ENCODE measurements at places on chromosomes 2 and 18.

- DNase-seq = no peak
Observed at GRCh38 chr2:156464106-156464505, 27.9 kb downstream of the GPD2 start.

DNA sequence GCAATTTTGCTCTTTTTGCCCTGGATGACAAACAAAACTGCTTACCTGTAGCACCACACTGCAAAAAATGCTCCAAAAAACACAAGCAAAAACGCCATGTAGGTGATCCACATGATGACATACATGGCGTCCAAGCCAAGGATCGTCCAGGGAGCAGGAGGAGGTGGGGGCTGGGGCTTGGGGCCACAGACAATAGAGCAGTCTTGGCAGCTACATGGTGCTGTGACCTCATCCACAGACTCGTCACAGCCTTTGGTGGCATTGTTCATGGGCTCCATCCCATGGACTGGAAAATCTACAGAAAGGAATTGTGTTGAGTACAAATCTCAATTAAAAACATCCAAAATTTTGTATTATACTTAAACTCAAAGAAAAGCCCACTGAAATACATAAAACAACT lies 26.1 kb downstream of the NPC1 start:
- no peak for DNase-seq

DNA sequence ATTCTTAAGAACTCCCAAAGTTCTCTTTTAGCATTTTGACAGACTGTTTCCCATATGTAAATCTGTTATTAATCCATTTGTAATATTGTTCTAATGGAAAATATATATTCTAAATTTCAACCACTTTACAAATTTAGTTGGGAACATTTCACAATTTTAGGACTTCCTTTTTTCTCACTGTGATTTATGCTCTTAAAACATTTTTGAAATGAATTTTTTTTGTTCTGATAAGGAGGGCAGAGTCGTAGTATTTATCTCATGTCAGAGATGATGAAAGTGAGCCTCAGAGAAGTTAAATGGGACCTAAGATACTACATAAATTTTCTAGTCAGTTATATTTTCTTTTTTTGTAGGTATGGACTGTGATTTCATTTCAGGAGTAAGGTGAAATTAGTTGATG lies 26.6 kb downstream of the RASGRP3 start:
- no peak for DNase-seq

DNA sequence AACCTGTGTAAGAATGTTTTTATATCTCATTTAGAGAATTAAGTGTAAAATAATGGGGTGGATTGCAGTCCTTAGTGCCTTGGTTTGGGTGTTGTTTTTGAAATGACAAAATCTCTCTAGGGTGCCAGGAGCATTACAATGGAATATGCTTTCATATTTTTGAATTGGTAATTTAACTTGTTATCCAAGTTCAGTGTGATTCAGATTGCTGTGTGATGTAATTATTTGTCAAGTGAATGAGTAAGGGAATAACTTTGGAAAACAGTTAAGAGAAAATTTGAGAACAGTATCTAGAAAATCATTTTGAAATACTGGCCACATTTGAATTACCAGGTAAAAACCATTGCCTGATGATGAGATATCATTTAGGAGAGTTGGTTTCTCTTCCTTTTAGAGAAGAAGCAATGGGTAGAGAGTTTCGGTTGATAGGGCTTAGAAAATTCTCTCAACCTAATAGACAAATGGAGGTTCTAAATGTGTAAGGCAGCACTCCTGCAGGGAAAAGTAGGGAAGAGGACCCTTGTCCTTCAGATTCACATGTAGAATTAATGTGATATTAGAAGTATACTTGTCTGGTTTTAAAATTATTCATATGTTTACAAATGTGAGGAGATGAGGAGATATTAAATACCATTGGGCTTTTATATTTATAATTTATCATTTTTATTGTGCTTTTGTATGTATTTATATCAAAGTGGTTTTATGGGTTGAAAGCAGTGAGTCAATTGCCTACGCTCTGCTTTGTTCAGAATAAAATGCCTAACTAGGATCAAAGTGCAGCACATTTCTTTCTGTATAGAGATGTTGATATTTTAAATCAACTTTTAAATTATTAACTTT lies 124.8 kb downstream of the PHLPP1 start:
- DNase-seq = no peak

GRCh38 chr2:60884800-60885199 lies 3.4 kb downstream of the REL start:
- no peak for DNase-seq

GRCh38 chr2:207869784-207870778 lies 100.4 kb upstream of the FZD5 start:
- no peak for DNase-seq

GRCh38 chr18:77124452-77124922 lies 8.1 kb downstream of the MBP start:
- no peak for DNase-seq

- no peak for DNase-seq
Observed at GRCh38 chr2:24970483-24971285, 1.1 kb downstream of the DNAJC27 start.

GRCh38 chr2:239725551-239725890 lies 299.6 kb downstream of the NDUFA10 start:
- no peak for DNase-seq

GRCh38 chr2:182018218-182018617 lies 32.6 kb downstream of the PPP1R1C start:
- DNase-seq = no peak

Measured in cortex of kidney (tissue), 1 donor.